Activated CD4-positive, alpha-beta T cell treated with anti-CD3 and anti-CD28 coated beads, Interleukin-2, amount 10 ng/mL, durations not matched to agents 7 days and 5 days (primary cell): ENCODE measurements at places on chromosomes 5 and 9. TPM values are rescaled to one million over a fixed set of nuclear protein-coding genes. Genes with fewer than 3 reads are reported as not detected.

Gene KCTD16
- 0.08 TPM for total RNA-seq

Gene WNT8A
- total RNA-seq = not detected

Gene C9orf72
- 12.9 TPM for total RNA-seq

Gene EFNA5
- total RNA-seq = not detected

Gene FYB1
- 396 TPM for total RNA-seq

Gene CCDC112
- 2.6 TPM for total RNA-seq

Gene TMC1
- total RNA-seq = not detected

Gene CENPK
- total RNA-seq = 108 TPM

Gene BTNL9
- not detected for total RNA-seq

Gene MEGF10
- total RNA-seq = not detected

Gene SPATA31D4
- total RNA-seq = not detected

Gene HRH2
- total RNA-seq = 25.5 TPM

Gene STC2
- 8.9 TPM for total RNA-seq

Gene RBM27
- 19.5 TPM for total RNA-seq

Gene MPDZ
- total RNA-seq = not detected

Gene PCDHA9
- total RNA-seq = not detected

Gene KCNV2
- total RNA-seq = not detected

Gene CMBL
- 1.4 TPM for total RNA-seq

Gene HSPA4
- 95.4 TPM for total RNA-seq

Gene IL7R
- 451 TPM for total RNA-seq

Gene SLC6A19
- not detected for total RNA-seq

Gene SPATA31E1
- not detected for total RNA-seq

Gene CD14
- total RNA-seq = 0.21 TPM

Gene CARTPT
- total RNA-seq = not detected

Gene RORB
- not detected for total RNA-seq

Gene PSAT1
- total RNA-seq = 71.3 TPM

Gene COL27A1
- 0.15 TPM for total RNA-seq

Gene MIGA2
- 33.8 TPM for total RNA-seq

Gene LCNL1
- total RNA-seq = 0.48 TPM
